Ascending aorta (tissue), 2 donors: ENCODE measurements at places on chromosomes 16 and 17.

DNA sequence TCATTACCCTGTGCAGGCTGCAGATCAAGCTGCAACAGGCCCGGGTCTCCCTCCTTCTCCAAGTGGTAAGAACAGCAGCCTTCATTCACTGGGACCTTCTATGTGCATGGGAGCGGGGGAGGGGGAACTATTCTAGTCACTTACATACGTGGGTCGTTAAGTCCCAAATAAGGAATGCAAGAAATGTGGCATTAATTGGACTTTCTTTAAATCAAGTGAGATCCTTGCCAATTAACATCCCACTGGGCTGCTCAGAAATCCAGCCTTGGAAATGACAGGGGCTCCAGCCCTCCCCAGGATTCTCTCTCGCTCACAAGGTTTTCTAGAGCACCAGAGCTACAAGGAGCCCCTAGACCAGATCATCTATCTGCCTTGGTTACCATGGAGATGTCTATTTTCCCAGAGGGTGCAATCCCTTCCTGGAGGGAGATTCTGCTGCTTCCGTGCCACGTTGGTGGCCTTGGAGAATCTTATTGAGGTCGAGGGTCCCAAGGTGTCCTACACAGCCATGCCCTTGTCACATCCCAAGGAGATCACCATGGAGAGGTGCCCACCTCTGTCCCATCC, 5.2 kb upstream of the EIF1 start:
- H3K27ac ChIP-seq = no peak overlapping the region
- DNase-seq = no peak
- H3K36me3 ChIP-seq = no peaks in the 10 kb centered on the region
- no peaks in the 10 kb centered on the region for H3K27me3 ChIP-seq
- no peaks in the 10 kb centered on the region for H3K4me1 ChIP-seq

DNA sequence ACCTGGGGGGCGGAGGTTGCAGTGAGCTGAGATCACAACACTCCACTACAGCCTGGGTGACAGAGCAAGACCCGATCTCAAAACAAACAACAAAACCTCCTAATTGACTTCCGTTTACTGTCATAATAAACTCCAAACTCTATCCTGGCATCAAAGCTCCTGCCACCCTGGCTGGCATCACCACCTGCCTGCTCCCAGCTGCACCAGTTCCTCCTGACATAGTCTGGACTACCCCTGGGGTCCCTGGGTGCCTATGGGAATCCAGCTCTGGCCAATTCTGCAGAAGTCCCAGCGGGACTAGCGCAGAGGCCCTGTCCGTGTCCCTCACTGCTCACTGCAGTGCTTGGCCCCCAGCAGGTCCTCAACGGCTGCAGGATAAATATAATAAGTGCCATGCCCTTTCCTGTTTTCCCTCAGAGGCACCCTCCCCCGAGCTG, 723 bp downstream of the NTHL1 start:
- peak overlapping the region; percentile 63 for H3K27ac ChIP-seq
- no peaks in the 10 kb centered on the region for H3K27me3 ChIP-seq

GRCh38 chr17:4719684-4720221, 9.3 kb downstream of the ARRB2 start:
- no peaks in the 10 kb centered on the region for H3K27me3 ChIP-seq
- no peak overlapping the region for H3K27ac ChIP-seq
- no peaks in the 10 kb centered on the region for H3K4me1 ChIP-seq

- H3K27me3 ChIP-seq = no peaks in the 10 kb centered on the region
- DNase-seq = no peak
- H3K36me3 ChIP-seq = peaks cover 2% of the 10 kb centered on the region
- no peak overlapping the region for H3K4me3 ChIP-seq
Observed at GRCh38 chr17:78725448-78726021, 56.5 kb downstream of the CYTH1 start.
